Epithelial cell of prostate (primary cell): ENCODE measurements at places on chromosomes 1 and 21.

DNA sequence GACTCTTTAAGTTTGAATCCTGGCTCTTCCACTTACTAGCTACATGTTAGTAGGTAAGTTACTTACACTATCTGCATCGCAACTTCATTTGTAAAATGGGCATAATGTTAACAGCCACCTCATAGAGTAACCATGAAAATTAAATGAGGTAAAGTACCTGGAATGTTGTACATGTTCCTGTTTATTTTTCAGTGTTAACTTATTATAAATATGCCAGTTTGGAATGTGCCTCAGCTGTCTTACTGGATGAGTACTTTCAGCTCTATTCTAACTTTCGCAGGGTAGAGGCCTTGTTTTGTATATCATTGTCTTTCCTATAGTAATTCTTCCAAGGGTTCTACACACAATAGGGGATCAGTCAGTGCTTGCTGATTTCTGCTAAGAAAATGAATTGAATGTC is 167.4 kb downstream of the DUSP10 start:
- no peak for DNase-seq

- DNase-seq, result no peak
Measured at GRCh38 chr1:166221316-166221715, 54.5 kb upstream of the FAM78B start.

GRCh38 chr1:30768830-30769718 is 11.5 kb upstream of the LAPTM5 start:
- DNase-seq, result no peak

DNA sequence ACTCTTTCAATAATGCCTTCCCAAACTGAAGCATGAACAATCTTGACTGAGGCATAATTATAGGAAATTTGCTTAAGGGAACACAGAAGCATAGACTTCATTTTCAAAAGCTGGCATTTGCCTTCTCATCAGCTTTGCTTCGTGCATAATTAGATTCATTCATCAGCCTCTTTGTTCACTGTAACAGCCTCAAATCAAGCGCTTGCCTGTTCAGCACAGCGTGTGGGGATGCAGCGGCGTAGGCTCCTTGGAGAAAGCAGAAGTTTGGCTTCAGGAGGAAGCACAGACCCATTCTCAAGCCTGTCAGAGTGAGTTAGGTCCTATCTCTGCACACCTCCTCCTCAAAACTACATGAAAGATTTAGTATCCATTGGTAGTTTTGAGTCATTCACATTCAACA is 246.4 kb upstream of the MAP1LC3C start:
- DNase-seq, result no peak

GRCh38 chr1:197546989-197547388 is 228.3 kb downstream of the DENND1B start:
- no peak for DNase-seq

DNA sequence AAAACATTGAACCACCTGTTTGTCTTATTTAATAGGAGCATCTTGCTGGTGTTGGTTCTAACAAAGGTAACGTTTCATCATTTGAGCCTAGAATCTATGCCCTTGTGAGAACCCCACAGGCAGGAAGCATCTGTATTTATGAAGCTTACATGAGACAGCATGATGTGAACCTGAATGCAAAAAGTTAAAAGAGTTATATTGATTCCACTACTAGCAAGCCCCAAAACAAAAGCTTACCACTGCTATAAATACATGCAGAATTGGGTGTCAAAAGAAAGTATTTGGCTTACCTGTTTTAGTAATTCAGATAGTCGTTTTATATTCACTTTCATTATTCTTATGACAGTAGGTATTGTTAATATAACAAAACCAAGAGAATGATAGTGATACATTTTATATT is 301.2 kb upstream of the ADGRL2 start:
- DNase-seq, result no peak

DNA sequence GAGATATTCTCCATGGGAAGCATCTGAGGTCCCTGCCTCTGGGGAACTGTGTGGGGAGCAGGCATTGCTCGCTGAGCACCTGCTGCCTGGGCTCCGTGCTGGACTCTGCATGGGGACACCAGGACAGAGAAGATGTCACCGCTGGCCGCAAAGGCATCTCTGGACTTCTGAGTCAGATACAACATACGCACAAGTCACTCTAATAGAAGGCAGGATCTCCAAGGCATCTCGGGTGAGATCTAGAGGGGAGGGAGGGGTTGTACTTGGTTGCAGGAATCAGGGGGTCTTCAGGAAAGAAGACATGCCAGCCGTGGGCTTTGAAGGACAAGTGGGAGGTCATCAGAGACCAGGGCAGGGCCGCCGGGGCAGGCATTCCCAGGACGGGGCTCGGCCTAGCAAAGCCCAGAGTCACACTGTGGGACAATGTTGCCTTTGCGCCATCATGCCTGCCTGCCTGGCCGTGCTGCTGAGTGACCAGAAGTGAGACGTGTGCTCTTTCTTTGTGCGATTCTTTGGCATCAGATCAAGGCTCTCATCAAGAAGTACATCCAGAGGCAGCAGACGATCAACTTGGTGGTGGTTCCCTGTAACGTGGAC is 28.3 kb downstream of the MX2 start:
- no peak for DNase-seq

- no peak for DNase-seq
Measured at GRCh38 chr1:53321366-53321765, 6.5 kb downstream of the LRP8 start.

- no peak for DNase-seq
Measured at GRCh38 chr1:151134991-151135390, 11.4 kb downstream of the SEMA6C start.
